ENCODE measurements at places on chromosomes 3 and 15.
A peak's percentile ranks its signal among the peaks of the same experiment; 100 is the strongest.

- DNase-seq: no peak
Measured at GRCh38 chr15:75868019-75868418, 24.8 kb downstream of the UBE2Q2 start.

DNA sequence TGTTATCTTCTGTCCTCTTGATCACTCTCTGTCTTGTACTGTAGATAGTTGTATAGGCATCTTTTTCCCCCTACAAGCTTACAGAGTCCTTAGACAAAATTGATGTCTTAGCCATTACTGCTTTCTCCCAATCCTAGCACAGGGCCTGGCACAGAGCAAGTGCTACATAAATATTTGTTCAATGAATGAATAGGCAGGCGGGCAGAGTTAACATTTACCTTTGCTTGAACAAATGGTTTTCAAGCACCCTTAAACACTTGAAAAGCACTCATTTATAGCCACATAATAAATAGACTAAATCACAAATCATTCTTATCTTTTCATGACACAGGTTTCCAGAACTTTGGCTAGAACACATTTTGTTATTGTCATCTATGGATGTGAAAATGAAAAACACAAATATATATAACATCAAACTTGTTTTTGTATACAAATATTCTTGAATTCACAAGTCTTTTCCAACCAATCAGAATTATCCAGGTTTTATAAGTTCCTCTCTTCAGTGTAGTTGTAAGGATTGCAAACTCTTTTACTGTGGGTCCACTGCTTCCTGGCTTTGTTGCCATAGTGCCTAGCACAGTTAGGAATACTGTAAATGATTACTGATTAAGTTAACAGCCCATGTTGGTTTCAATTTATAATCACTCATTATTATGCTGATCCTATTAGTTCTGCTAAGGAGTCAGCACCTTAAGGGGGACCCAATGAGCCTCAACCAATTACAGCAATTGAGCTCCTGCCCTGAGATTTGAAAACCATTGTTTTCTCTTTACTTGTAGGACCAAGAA lies 61.9 kb downstream of the ISL2 start:
- no peak for DNase-seq

DNA sequence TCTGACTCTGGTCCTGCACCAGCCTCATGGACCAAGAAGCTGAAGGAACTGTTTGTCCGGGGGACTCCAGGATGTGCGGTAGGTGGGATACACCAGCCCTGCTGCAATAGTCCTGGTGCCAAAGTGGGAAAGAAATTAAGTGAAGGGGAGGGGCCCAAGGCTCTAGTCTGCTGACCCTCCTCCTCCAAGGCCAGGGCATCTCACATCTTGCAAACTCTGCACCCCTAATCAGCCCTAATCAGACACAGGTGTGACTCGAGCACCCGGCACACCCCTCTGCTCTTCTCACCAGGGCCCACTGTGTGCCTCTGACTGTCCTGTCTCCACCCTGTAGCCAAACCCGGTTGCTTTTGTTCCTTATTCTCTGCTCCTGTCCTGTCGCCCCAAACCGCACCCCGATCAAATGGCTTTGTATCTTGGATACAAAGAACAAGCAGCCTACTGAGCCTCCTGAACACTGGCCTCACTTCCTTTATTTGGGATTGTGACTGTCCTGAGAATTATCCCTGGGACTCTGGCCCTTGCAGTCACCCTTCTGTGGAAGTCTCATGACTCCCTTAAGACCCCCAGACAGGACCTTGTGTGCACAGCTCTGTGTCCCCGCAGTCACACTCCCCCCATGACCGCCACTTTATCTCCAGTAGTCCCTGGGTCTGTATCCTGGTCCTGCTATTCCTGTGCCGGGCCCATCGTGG lies 26.7 kb upstream of the SLC41A3 start:
- no peak for DNase-seq

DNA sequence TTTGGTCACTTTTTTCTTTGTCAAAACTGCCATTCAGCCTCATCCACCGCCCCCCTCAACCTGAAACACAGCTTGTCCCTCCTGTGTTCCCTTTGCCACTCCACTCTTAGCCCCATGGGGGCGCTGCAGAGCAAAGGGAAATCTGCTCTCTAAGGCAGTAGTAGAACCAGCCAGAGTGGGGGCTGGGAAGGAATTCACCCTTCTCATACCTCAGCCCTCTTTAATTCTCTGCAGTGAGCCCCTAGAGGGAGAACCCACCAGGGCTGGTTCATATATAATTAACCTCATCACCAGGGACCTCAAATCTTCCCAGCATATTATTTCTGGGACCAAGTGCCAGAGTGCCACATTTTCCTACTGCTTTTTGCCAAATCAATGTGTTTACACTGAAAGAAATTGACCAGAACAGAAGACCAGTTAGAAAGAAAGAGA lies 2.8 kb upstream of the BCL6 start:
- DNase-seq: peak; percentile 88

GRCh38 chr3:149271669-149272068 lies 50.0 kb upstream of the CP start:
- no peak for DNase-seq

GRCh38 chr3:10546181-10546624 lies 40.8 kb upstream of the ATP2B2 start:
- DNase-seq: no peak

GRCh38 chr3:39130026-39130425 lies 22.5 kb downstream of the TTC21A start:
- DNase-seq: peak; percentile 12

DNA sequence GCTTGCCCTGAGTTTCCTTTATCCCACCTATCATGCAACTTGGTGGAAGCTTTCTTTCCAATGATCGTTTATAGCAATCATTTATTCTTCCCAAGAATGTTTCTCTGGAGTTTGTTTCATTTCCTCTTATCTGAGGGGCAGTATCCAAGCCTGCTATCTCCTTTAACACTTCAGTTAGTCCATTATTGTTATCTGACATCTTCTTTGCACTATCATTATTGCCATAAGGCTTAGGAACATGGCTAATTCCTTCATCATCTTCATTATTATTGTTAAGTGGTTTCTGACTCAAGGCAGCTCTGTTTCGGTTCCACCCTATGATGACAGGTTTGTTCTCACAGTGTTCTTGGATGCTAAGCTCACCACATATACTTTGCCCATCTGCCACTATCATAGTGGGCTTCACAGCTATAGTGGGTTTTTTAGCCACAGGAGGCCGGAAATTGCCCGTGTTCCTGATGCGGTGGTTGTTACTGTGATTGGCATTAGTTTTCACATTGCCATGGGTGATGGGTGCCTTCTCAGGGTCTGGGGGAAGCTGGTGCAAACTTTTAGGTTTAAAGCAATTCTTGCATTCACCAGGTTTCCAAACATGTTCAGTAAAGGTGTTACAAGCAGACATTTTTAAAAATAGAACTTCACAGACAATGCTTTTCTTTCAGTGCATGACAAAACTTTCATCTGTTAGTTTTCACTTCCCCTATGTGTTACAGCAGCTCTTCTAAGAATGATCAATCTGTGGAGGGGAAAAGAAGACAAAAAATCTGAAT lies 110.6 kb upstream of the TSPAN3 start:
- DNase-seq: no peak

DNA sequence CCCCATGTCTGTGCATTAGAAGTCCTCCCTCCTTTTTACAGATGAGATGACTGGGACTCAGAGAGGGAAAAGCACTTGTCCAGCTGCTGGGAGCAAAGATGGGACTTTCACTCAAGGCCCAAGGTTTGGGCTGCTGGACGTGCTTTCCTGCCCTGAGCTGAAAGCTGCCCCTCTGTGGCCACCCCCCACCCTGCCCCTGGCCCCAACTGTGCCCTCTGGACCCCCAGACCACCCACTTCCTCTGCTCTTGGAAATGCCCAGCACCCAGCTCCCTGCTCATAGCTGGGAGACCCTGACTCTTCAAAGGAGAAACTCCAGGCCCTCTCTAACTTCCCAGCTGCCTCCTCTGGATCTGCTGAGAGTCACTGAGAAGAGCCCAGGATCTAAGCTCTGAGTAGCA lies 20.7 kb downstream of the GRIP2 start:
- DNase-seq: no peak

GRCh38 chr3:146814601-146815315 lies 209.6 kb upstream of the PLSCR5 start:
- no peak for DNase-seq

- no peak for DNase-seq
Measured at GRCh38 chr3:133196527-133196926, 158.3 kb downstream of the TMEM108 start.

GRCh38 chr15:92882697-92883162 lies 17.4 kb upstream of the CHD2 start:
- DNase-seq: no peak
